Activated CD8-positive, alpha-beta T cell treated with anti-CD3 and anti-CD28 coated beads for 36 hours (primary cell): ENCODE measurements at places on chromosomes 12 and 14.

GRCh38 chr12:10101042-10101579 lies 2.3 kb upstream of the CLEC1A start:
- H3K27me3 ChIP-seq: peaks cover 12% of the 10 kb centered on the region
- DNase-seq: no peak
- no peaks in the 10 kb centered on the region for H3K36me3 ChIP-seq
- H3K27ac ChIP-seq: no peak overlapping the region
- no peak overlapping the region for H3K4me3 ChIP-seq
- H3K4me1 ChIP-seq: no peaks in the 10 kb centered on the region

- H3K27ac ChIP-seq: no peak overlapping the region
- H3K4me3 ChIP-seq: no peak overlapping the region
- H3K36me3 ChIP-seq: no peaks in the 10 kb centered on the region
- no peak for DNase-seq
- peaks cover 4% of the 10 kb centered on the region for H3K4me1 ChIP-seq
These were observed 1.8 kb downstream of the KIF26A start for GRCh38 chr14:104140213-104140462.

GRCh38 chr12:67415473-67415872 lies 146.3 kb downstream of the CAND1 start:
- DNase-seq: peak; percentile 5
- no peaks in the 10 kb centered on the region for H3K4me1 ChIP-seq
- H3K27me3 ChIP-seq: no peaks in the 10 kb centered on the region
- H3K27ac ChIP-seq: no peak overlapping the region
- H3K36me3 ChIP-seq: no peaks in the 10 kb centered on the region
- no peak overlapping the region for H3K4me3 ChIP-seq

- no peak overlapping the region for H3K27ac ChIP-seq
- H3K27me3 ChIP-seq: no peaks in the 10 kb centered on the region
- no peaks in the 10 kb centered on the region for H3K4me1 ChIP-seq
- no peak for DNase-seq
- peaks cover 16% of the 10 kb centered on the region for H3K36me3 ChIP-seq
- no peak overlapping the region for H3K4me3 ChIP-seq
These were observed 122.8 kb downstream of the VRK1 start for GRCh38 chr14:96920023-96920422.

DNA sequence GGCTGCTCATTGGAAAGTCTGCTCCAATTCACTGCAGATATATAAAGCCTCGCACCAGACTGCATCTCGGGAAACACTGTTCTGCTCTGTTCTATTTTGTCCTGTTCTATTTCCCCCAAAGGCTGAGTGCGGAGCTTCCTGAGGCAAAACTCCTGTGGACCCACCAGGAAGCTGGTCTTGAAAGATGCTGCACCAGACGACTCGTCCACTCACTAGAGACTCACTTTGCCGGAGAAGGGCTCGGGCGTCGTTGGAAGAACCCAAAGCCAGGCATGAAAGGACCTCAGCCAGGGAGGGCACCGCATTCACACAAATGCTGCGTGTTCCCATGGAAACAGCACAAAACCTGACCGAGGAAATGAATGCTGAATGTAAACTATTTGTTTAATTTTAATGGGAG lies 331.2 kb upstream of the SFSWAP start:
- DNase-seq: no peak
- H3K4me1 ChIP-seq: no peaks in the 10 kb centered on the region
- H3K27ac ChIP-seq: no peak overlapping the region
- no peaks in the 10 kb centered on the region for H3K27me3 ChIP-seq
- H3K4me3 ChIP-seq: no peak overlapping the region
- H3K36me3 ChIP-seq: no peaks in the 10 kb centered on the region

DNA sequence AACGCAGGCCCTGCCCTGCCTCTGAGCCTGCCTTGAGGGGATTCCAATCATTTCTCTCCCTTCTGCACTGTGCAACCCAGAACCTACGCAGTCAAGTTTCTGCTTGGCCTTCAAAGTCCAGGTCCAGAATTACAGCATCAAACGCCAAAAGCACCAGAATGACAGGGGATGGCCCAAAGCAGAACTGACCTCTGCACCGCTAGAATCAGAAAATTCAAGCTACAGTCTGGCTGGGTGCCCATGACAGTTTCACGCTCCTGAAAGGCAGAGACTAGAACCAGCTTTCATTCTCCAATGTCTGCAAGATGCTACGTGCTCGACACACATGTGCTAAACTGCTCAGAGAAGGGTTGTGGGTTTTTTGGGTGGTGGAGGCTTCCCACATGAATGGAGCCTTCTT lies 4.1 kb downstream of the CLMN start:
- peaks cover 24% of the 10 kb centered on the region for H3K27me3 ChIP-seq
- H3K36me3 ChIP-seq: no peaks in the 10 kb centered on the region
- DNase-seq: no peak

DNA sequence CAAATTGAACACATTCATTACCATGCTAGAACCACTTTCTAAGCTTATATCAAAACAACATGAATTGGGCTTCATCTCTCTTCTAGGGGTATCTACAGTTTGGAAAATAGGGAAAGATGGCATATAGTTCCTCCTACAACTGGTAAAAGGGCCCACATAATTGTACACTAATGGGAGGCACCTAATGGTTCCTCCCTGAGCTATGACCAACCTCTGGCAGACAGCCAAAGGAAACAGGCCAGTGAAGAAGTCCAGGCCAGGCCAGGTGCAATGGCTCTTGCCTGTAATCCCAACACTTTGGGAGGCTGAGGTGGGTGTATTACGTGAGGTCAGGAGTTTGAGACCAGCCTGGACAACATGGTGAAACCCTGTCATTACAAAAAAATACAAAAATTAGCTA lies 23.2 kb upstream of the APOF start:
- no peaks in the 10 kb centered on the region for H3K36me3 ChIP-seq
- H3K4me1 ChIP-seq: no peaks in the 10 kb centered on the region
- H3K4me3 ChIP-seq: no peak overlapping the region

DNA sequence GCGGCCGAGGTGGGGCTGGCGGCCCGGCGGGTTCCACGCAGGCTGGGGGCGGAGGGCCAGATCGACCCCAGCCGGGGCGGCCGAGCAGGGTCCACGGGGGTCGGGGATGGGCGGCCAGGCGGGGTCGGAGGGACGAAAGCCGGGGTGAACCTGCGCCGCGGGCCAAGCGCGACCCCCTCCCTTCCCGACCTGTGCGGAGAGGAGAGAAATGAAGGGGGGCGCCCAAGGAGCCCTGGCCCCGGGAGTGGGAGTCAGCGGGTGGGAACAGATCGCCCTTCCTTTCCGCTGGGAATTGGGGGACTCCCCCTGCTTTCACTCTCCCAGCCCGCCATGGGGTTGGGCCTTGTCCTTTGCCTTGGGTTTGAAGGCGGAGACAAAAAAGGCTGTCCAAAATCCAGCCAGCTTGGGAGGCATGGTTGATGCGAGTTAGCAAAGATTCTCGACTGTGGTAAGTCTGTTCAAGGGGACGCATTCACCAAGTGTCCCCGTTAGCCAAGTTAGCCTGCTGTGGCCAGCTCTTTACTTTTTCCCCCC lies 559 bp upstream of the CKAP4 start:
- H3K27ac ChIP-seq: peak overlapping the region; percentile 85
- peak overlapping the region; percentile 71 for H3K4me3 ChIP-seq
- peak; percentile 48 for DNase-seq

DNA sequence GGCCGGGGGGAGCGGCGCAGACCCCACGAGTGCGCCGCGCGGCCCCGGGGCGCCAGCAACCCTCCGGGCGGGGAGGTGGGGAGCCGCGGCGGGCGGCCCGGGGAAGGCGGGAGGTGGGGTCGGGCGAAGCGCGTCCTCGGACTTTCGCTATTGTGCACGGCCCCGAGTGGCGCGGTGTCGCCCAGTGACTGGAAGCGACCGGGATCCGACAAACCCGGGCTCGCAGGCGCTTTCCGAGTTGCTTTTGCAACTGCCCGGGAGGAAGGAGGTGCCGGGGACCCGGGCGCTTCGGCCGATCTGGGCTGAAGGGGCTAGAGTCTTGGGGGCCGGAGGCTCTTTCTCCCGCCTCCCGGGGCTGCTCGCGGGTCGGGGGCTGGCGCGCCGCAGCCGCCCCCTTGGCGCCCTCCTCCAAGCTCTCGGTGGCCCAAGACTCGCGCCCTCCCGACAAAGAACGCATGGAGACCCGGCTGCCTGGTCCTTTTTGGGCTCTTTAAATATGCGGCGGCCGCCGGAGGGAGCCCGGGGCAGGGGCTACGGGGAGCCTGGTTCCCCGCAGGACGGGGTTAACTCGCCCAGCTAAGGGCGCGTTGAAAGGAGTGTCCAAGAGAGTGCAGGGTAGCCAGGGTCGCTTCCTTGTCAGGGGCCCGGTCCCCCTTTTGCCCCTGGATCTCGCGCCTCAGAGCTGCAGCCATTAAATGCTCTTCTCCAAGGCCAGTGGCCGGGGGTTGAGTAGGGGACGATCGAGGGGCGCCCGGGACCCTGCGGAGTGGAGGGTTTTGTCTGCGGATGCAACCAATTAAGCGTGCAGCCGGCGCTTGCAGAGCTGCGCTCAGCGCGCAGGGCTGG lies 1.4 kb downstream of the HMGA2 start:
- H3K27me3 ChIP-seq: peaks cover 53% of the 10 kb centered on the region
- DNase-seq: peak; percentile 6
- no peak overlapping the region for H3K27ac ChIP-seq
- H3K36me3 ChIP-seq: no peaks in the 10 kb centered on the region
- no peak overlapping the region for H3K4me3 ChIP-seq
- peaks cover 20% of the 10 kb centered on the region for H3K4me1 ChIP-seq

- no peak overlapping the region for H3K27ac ChIP-seq
- H3K4me1 ChIP-seq: no peaks in the 10 kb centered on the region
- H3K4me3 ChIP-seq: no peak overlapping the region
- H3K36me3 ChIP-seq: no peaks in the 10 kb centered on the region
- DNase-seq: no peak
These were observed 218.9 kb downstream of the EXOC5 start for GRCh38 chr14:57049848-57050247.

DNA sequence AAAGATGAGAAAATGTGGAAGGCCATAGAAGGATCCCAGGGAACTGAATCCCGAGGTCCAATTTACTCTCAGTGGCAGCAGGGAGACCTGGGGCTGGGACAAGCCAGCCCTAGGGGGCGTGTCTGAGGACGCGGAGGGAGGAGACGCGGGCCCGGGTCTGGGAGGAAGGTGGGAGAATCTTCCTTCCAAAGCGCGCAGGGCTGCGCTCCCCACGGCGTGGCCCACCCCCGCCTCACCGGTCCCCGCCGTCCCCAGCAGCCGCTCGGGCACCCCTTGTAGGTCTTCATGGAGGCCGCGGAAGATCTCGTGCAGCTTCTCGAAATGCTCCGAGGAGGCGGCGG lies 323 bp downstream of the VTI1B start:
- H3K4me1 ChIP-seq: peaks cover 26% of the 10 kb centered on the region
- H3K4me3 ChIP-seq: peak overlapping the region; percentile 83
- peaks cover 18% of the 10 kb centered on the region for H3K36me3 ChIP-seq
- peak; percentile 56 for DNase-seq
- H3K27ac ChIP-seq: peak overlapping the region; percentile 78
- H3K27me3 ChIP-seq: no peaks in the 10 kb centered on the region

DNA sequence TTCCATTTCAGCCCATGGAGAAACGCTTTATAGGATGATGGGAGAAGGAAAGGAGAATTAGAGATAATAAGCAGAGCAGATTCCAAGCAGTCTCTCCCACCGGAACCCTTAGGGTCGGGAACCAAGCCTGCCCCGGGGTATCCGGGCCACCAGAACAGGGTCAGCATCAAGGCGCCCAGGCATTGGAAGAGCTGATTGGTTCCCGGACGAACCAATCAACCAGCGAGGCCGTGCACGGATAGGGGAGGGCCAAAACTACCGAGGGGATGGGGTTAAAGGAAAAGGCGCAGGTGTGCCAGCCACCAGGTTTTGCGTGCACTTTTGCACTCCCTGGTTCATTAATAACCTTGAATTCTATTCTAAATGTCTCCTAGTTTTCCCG lies 1.7 kb downstream of the PPM1H start:
- no peaks in the 10 kb centered on the region for H3K36me3 ChIP-seq
- no peak overlapping the region for H3K27ac ChIP-seq
- DNase-seq: no peak
- H3K27me3 ChIP-seq: peaks cover 36% of the 10 kb centered on the region
- no peak overlapping the region for H3K4me3 ChIP-seq

GRCh38 chr12:22101749-22102243 lies 55.8 kb downstream of the CMAS start:
- H3K27ac ChIP-seq: no peak overlapping the region
- DNase-seq: peak; percentile 12
- no peak overlapping the region for H3K4me3 ChIP-seq
- H3K36me3 ChIP-seq: no peaks in the 10 kb centered on the region
- peaks cover 12% of the 10 kb centered on the region for H3K4me1 ChIP-seq
- H3K27me3 ChIP-seq: no peaks in the 10 kb centered on the region

GRCh38 chr12:117343296-117343695 lies 18.1 kb downstream of the NOS1 start:
- no peak for DNase-seq
- no peak overlapping the region for H3K27ac ChIP-seq
- no peaks in the 10 kb centered on the region for H3K36me3 ChIP-seq

DNA sequence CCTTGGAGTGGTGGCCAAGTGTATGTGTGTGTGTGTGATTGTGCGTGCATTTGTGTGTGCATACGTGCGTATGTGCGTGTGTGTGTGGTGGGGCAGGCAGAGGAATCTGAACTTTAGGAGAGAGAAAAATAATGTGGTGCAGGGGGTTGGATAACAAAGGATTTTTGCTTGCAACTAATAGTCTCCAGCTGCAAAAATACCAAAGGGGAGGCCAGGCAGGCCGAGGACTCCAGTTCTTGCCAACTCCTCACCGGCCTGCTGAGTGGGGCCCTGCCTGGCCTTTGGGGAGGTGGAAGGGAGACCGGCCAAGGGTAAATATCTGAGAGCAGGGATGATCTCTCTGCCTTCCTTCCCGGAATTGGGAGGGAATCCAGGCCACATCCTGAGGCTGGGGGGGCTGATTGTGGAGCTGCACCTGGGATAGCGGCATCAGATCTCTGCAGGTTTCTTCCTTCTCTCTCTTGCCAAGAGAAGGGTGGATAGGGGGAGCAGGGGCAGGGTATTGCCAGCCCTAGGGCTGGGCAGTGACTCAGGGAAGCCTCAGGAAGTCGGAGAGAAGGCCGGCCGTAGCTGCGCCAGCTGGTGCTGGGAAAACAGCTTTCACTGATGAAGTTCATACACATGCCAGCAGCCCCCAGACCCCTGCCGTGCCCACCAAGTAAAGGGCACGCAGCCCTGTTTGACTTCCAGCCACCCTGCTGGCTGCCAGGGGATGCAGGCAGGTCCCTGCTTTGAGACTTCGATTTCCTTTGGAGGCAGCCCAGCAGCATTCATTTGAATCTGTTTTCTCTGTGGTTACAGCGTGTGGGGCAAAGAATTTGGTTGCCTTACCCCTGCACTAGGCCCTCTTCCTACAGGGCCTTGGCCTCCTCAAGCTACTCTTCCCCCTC lies 4.6 kb upstream of the LRP1-AS start:
- H3K4me3 ChIP-seq: no peak overlapping the region
- no peaks in the 10 kb centered on the region for H3K36me3 ChIP-seq
- H3K27me3 ChIP-seq: no peaks in the 10 kb centered on the region
